ENCODE measurements at places on chromosomes 1 and 21. TPM values are rescaled to one million over a fixed set of nuclear protein-coding genes. Genes with fewer than 3 reads are reported as not detected.
A peak's percentile ranks its signal among the peaks of the same experiment; 100 is the strongest.

Gene PTGFR
- polyA plus RNA-seq: 7.8 TPM

GRCh38 chr1:248802454-248802853 is 23.3 kb downstream of the SH3BP5L start:
- no peak for DNase-seq

DNA sequence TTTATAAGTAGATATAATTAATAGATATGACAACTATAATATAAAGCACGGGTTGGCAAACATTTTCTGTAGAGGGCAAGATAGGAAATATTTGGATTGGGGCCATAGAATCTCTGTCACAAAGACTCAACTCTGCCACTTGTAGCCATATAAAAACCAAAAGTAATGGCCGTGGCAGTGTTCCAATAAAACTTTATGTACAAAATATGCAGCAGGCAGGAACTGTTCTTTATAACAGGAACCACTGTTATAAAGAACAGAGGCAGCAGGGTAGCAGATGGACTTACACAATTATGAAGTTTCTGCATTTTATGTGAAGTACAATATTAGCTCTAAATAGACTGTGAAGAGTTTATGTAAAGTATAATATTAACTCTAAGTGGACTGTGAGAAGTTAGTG is 16.9 kb upstream of the QSOX1 start:
- no peak for DNase-seq

GRCh38 chr1:200367841-200368534 is 41.8 kb downstream of the ZNF281 start:
- peak; percentile 52 for DNase-seq

DNA sequence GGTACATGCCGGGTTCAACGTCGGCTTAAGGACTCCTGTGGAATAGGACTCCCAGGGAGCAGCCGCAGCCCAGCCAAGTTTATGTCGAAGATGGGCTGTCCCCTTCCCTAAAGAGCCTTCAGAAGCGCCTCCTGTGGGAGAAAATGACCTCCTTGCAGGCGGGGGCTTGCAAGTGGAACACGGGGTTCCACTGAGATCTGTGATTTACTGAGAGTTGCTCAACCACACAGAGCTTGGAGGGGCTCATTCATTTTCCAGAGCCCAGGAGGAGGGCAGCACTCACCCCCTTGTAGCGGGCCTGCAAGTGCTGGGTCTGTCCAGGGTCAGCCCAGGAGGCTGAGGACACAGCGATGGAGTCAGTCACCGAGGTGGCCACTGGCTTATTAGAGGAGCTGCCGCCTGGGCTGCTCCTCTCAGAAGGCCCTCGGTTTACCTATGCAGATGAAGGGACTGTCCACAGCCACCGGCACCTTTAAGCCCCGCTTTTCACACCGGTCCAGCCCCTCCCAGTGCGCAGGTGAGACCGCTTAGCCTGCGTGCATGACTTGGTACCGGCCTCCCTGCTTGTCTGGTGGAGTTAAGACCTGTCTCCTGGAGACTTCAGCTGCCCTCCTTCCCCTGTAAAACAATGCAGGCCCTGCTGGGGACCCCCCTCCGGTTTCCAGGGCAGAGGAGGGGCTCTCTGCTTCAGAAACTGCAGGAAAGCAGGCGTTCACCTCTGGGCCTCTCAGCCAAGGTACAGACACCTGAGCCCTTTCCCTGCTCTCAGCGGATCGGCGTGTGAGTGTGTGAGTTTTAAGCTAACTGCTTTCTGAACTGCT is 57.5 kb downstream of the ATP5PO start:
- DNase-seq: no peak

DNA sequence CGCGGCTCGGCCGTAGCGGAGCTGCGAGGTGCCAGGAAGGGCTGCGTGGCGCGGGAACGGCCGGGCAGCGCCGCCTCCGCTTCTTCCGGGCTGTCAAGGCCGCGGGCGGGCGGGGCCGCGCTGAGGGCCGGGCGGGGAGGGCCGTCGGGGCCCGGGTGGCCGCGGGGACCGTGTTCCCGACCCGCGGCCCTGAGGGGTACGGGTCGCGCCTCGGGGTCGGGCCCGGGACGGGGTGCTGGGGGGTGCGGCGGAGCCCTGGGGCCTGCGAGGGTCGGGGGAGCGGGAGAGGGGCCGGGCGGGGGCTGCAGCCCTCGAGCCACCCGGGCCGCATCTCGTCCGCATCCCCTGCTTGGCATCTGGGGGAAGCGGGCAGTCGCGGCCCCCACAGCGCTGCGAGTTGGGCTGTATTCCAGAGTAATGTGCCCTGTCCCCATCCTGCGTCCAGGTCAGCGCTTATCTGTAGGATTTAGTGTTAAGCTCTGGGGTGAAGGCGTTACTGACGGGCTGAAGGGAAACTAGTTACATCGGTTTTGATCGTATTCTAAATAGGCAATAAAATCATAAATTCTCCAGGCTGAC is 379 bp downstream of the RER1 start:
- DNase-seq: no peak

DNA sequence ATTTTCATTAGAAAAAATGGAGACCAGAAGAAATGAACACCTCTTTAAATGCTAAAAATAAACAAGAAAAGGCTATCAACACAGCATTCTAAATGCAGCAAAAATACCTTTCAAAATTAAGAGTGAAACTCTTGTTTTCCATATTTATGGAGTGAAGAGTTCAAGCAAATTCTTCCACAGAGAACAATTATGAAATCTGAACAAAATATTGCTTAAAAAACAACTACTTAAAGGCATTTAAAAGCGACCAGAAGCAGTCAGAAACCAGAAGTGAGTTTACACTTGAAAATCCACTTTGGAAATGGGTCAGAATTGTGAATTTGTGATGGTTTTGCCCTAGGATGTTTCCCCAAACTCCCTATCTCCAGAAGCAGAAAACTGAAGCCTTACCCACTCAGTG is 60.9 kb upstream of the KCNH1 start:
- no peak for DNase-seq

DNA sequence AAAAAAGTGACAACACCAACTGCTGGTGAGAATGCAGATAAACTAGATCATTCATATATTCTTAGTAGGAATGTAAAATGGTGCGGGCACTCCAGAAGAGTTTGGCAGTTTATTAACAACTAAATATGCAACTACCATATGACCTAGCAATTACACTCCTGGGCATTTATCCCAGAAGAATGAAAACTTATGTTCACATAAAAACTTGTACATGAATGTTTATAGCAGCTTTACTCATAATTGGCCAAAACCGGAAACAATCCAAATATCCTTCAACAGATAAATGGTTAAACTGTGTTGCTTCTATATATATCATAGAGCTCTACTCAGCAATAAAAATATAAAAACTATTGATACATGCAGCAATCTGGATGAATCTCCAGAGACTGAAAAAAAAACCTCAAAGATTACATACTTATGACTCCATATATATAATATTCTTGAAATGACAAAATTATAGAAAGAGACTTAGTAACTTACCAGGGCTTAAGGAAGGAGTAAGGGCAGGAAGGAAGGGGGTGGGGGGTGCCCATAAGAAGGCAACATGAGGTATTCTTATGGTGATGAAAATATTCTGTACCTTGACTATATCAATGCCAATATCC is 99.9 kb downstream of the KCNH1 start:
- no peak for DNase-seq

Measured in BJ (cell line).